ENCODE measurements at places on chromosomes 1 and 21.

DNA sequence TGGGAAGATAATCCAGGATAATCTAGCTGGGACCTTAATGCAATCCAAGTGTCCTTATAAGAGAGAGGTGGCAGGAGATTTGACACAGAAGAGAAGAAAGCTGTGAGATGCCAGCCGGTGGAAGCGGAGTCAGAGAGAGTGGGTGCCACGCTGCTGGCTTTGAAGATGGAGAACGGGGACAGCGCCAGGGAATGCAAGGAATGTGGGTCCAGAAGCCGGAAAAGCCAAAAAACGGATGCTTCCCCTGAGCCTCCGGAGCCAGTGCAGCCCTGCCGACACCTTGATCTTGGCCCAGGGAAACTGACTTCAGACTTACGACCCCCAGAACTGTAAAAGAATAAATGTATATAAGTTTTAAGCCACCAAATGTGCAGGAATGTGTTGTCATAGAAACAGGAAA lies 152.6 kb downstream of the ZNF281 start:
- no peak for DNase-seq

DNA sequence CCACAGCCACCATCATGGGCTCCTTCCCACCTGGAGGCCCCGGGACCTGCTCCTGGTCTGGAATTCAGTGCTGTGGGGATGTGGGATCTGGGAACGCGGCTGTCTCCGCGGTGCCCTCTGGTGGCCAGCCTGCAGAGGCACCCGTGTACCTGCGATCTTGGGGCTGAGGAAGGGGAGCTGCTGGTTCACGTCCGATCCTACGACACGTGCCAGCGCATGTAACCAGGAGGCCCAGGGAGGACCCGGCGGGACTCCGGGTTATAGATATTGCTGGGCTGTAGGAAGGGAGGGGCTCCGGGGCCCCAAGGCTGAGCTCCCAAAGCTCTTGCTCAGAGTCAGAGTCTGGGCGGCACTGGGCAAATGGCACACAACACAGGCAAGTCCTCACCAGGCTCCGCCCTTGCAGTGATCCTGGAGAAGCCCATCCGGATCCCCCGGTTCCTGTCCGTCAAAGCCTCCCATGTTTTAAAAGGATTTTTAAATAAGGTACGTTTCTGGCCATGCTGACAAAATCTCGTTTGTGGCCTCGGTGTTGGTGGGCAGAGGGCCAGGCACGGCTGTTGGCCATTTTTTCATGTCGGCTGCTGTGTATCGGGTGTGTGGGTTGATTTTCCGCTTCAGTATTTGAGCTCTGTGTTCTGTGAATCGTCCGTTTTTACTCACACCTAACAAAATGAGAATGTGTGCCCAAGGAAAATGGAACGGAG lies 20.1 kb downstream of the FAAP20 start:
- peak; percentile 92 for DNase-seq

- DNase-seq = no peak
These were observed 55.5 kb downstream of the PLPPR5 start for GRCh38 chr1:98949166-98949565.

GRCh38 chr1:206678490-206678889 lies 6.2 kb upstream of the MAPKAPK2 start:
- no peak for DNase-seq

GRCh38 chr1:226001088-226001487 lies 1.9 kb upstream of the SDE2 start:
- no peak for DNase-seq

DNA sequence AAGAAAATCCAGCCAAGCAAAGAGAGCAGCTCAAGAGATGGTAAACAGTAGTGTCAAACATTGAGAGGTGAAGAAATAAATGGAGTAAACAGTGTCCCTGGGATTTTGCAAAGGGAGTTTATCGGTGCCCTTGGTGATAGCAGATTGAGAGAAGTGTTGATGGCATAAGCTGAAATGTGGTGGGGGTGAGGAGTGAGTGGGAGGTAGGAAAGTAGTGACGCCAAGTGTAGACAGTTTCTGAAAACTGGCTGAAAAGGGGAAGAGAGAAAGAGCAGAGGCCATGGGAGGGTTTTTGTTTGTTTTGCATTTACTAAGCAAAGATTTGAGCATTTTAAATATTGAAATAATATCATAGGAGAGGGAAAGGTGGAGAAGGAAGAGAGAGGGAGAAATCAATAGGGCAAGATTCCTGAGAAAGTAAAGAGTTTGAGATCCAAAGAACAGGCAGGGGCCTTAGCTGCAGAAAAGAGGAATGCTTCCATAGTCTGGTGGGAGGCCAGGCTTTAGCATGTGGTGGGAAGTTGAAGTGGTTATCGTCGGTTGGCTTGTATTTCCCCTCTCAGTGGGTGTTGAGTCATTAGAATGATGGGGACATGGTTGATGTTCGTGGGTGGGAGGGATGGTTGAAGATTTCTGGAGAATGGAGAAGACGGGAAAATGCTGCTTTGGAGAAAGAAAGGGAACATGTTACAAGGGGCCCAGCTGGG lies 26.8 kb upstream of the RASAL2 start:
- no peak for DNase-seq

DNA sequence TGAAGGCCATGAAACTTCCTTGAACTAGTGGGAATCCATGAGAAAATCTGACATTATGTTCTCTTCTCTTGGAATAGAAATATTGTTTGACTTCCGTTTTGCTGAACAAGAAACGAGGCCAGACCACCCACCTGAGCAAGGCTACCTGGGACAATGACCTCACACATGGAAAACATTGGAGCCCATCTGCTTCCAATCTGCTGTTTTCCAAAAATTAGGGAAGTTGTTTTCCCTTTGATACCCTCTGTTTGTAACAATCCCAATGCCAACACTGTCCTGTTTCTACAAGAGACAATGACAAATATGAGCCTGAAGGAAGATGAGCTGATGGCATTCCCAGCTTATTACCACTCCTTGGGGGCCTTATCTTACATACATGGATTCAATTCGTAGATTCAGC lies 29.4 kb downstream of the OR2C3 start:
- no peak for DNase-seq

- DNase-seq = no peak
These were observed 9.1 kb upstream of the AK2 start for GRCh38 chr1:33045814-33046213.

GRCh38 chr1:1170215-1171091 lies 3.2 kb upstream of the TTLL10 start:
- no peak for DNase-seq

GRCh38 chr1:153386500-153386901 lies 4.4 kb downstream of the S100A8 start:
- no peak for DNase-seq

DNA sequence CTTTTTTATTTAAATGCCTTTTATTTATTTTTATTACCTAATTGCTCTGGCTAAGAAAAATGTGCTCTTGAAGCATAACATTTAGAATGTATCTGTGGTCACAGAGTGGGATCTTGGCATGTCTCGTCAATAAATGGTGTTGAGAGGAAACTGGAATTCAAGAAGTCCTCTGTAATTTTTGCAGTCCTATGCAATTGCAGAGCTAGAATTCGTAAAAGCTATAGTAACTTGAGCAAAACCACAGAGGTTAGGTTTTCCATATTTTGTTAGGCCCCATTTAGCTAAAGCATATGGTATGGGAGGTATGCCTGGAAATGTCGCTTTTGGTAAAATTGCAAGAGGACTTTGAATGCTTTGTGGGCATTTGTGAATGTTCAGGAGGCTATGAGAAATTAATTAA lies 466.7 kb upstream of the NFIA start:
- no peak for DNase-seq

- peak; percentile 25 for DNase-seq
These were observed 49.9 kb upstream of the GUCA2A start for GRCh38 chr1:42214447-42214871.

DNA sequence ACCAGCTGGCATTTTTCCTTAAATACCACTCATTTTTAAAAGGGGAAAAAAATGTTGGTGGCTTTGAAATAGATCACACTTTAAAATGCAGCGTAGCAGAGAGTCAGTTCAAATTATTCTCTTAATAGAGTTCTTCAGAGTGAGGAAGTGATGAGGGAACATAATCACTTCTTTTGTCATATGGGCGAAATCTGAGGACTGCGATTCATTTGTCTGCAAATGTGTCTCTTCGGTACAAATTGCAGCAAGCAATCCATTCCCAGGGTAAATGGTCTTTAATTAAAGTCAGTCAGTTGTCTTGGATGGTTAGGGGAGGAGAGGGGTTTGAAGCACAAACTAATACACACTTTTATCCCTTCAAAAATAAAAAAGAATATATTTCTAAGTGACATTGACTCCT lies 86.0 kb upstream of the SELENON start:
- no peak for DNase-seq

GRCh38 chr21:32140151-32140550 lies 138.7 kb downstream of the MIS18A start:
- DNase-seq = no peak

DNA sequence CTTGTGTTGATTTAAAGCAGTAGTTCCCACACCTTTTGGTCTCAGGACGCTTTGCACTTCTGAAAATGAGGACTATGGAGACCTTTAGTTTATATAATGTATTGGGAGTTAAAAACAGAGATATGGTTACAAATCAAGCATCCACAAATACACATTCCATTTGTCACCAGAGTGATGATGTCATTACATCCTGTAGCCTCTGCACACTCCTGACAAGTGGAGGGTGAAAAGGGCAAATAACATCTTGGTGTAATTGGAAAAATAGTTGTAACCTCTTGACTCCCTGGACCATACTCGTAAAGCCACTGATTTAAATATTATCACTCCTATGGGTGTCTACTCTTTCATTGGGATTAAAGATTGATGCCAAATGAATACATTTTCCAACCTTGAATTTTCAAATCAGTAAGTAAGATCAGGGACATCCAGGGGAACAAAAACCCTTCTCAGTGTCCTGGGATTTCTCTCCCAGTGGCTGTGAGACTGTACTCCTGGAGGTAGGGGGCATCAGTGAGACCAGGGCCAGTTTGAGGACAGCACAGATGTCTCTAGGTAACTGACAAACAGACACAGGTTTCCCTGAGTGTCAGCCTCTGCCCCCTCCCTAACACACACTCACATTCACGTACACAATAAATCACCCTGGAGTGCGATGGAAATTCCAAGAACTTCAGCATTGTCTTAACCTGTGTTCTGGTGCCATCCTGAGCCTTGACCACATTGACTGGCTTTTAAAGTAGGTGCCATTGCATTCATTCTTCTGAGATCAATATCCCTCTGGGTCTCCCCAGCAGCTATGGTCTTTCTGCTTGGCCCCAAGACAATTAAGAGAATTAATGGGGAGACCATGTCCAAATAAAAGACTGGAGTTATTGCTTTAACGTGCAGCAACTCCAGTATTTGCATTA lies 63.0 kb downstream of the NR5A2 start:
- no peak for DNase-seq

DNA sequence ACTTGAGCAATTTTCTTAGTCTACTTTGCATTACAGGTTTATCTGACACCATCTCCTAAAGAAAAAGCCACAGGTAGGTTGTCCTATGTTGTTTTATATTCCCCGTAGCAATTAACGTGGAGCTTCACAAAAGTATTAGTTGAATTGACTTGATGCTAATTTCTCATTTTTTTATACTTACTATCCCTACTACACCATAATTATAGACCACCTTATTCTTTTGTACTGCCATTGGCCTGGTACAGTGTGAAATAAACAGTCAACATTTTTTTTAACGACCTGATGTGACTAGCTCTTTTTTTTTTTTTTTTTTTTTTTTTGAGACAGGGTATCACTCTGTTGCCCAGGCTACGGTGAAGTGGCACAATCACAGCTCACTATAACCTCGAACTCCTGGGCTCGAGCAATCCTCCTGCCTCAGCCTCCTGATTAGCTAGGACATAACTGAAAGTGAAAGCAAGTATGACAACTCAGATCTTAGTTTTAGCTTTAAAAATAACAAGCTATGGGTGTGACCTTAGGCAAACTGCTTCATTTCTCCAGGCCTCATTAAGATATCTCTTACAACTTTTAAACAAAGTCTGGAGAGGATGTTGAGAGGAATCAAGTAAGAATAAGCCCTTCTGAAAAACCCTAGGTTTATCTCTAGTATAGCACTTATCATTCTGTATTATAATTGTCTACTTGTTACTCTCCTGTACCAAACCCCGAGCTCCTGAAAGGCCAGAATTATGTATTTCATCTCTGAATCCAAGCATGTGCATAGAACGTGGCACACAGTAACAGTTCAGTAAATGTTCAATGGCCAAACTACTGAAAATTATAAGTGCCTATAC lies 49.5 kb downstream of the LUZP1 start:
- DNase-seq = no peak

- DNase-seq = no peak
These were observed 50.3 kb upstream of the USP1 start for GRCh38 chr1:62386351-62387121.

GRCh38 chr1:9861360-9861759 lies 37.6 kb upstream of the CLSTN1 start:
- no peak for DNase-seq

- peak; percentile 54 for DNase-seq
These were observed 25.0 kb downstream of the GIPC2 start for GRCh38 chr1:78070758-78071157.

- DNase-seq = no peak
These were observed 17.2 kb downstream of the TPM3 start for GRCh38 chr1:154174654-154175053.

- DNase-seq = no peak
These were observed 283.5 kb upstream of the SGIP1 start for GRCh38 chr1:66250478-66250877.

GRCh38 chr1:160326418-160326817 lies 16.6 kb downstream of the COPA start:
- no peak for DNase-seq

DNA sequence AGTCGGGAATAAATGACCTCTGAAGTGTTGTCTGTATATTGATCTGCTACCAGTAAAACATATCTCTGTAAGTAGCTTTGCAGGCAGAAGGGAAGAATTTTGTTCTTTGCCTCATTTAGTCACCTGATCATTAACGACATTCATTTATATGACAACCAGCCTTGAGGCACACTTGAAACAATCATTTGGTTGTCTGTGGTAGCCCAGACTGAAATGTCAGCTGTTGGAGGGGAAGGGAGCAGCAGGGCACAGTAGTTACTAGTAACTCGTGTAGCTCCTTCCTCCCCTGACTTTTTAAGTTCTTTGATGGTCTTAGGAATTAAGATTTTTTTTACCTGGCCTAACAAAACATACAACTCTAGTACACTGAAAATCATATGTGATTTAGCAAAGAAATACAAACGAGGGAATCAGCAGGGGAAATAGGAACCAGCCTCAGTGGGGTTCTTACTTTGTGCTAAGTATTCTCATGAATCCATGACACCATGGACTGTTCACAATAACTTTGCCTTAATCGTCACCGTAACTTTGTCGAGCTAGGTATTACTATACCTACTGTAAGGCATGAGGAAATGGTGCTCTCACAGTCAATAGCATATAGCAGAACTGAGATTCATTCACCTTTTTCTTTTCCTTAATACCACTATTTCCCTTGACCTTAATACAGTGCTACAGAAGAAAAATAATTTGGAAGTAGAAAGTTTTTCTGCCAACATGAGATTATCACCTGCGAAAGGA lies 6.4 kb downstream of the IL12RB2 start:
- no peak for DNase-seq

- DNase-seq = no peak
These were observed 8.8 kb downstream of the MINDY1 start for GRCh38 chr1:150997949-150998348.

DNA sequence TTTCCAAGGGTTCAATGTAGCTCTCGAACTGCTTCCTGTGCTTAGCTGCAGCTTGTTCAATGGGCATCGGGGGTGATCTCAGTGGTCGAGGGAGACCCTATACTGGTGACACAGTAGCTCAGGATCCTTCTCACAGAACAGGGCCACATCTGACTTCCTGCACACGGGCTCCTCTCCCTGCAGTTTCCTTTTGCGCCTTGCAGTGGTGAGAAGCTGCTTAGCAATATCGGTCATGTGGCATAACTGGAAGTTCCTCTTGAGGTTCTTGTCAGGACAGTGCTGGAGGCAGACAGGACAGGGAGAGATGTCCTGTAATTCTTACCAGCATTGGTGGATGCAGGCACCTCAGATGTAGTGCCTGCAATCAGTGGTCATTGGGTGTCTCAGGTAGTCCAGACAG lies 140.5 kb upstream of the MAP1LC3C start:
- no peak for DNase-seq
